CD4-positive, alpha-beta T cell (primary cell): ENCODE measurements at places on chromosomes 5 and 9. TPM values are rescaled to one million over a fixed set of nuclear protein-coding genes. Genes with fewer than 3 reads are reported as not detected.

- peak; percentile 52 for DNase-seq
These were observed 136.5 kb upstream of the ABCA1 start for GRCh38 chr9:105064248-105065097.

DNA sequence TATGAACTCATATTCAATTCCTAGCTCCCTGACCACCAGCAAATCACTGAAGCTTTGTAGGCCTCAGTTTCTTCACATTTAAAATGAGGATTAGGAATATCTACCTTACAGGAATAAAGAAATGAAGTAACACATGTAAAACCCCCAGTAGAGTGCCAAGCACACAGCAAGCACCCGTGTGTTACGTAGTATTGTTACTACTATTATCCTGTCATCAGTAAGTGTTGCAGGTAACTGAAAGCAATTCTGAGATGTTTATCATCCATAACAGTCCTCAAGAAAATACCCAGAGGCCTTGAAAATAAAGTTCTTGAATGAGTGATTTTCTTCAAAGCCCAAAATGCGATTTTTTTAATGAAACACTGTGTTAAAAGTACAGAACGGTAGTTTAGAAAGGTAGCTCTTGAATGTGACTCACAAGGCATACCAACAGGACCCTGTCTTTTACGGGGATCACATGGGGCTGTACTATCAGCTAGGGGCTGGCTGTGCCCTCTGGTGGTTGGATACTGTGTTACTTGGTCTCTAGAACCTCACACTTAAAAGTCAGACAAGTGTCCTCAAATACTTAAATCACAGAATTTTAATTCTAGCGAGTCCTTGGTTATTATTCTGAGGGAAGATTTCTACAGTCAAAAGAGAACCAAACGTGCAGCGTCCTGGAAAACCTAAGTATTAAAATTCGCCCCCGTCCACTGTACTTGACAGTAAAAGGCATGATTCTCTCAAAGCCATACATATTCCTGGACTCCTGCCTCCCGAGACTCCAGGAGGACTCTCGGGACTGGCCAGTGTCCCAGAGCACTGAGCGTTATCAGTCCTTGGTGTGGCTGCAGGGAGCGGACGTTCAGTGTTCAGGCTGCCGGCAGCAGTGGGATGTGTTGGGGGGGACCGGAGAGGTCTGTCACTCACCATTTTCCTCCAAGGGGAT is 725 bp downstream of the NDUFB6 start:
- DNase-seq, result peak; percentile 68

The AIF1L gene
- not detected for total RNA-seq

The BHMT2 gene
- not detected for total RNA-seq

DNA sequence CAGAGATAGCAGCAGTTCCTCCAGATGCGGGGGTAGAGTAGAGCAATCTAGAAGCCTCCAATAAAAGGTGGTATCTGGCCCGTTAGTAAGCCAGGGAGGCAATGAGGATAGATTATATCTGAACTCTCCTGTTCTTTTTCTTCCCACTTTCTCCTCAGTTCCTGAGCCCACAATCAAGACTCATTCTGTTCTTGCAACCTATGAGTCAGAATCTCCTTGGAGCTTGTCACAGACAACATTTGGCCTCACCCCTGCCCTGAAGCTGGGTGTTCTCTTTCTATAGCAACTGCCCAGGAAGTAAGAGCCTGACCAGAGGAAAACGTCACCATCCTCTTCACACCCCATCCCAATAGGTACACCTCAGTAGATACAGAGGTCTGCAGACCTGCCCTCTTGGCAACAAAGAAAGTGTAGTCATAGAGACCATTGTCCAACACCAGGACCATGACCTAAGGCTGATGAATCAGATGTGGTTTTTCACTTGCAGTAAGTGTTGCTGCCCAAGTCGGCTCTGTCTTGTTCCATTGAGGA is 76.3 kb upstream of the PCA3 start:
- DNase-seq, result no peak

DNA sequence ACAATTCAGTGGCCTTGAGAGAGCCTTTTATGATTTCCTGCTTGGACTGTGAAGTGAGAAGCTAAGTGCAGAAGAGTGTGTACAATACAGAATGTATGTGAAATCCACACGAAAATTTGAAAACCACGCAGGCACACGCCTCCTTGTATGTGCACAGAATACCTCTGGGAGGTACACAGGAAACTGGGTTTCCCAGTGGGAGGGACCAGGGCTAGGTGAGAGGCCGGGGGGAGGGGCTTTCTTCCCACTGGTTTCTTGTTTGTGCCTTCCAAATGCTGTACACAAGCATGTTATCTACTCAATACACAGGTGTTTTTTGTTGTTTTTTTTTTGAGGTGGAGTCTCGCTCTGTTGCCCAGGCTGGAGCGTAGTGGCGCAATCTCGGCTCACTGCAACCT is 16.1 kb downstream of the C9orf50 start:
- no peak for DNase-seq

- no peak for DNase-seq
These were observed 3.6 kb upstream of the CPLX2 start for GRCh38 chr5:175867587-175868347.

DNA sequence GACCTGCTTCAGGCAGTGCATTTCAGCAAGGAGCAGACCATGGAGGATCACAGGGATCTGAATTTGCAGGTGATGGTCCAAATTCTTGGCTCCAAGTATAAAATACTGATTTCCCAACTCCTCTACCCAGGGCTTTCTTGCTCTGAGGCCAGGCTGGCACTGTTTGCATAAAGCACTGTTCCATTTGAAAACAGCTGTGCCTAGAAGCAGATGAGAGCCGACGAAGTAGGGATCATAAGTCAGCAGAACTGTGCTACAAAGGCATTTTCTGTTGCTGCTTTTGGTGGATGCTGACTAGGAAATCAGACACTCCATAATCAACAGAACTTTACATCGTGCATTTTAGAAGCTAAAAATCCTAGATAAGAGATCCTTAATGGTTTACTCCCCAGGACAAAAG is 126.4 kb downstream of the MAT2B start:
- no peak for DNase-seq
